ENCODE measurements at places on chromosomes 5 and 9. TPM values are rescaled to one million over a fixed set of nuclear protein-coding genes. Genes with fewer than 3 reads are reported as not detected.

Gene FOXD4
- total RNA-seq, result 0.47 TPM

Gene F2RL1
- 2.8 TPM for total RNA-seq

Gene UGT3A2
- 0.16 TPM for total RNA-seq

Gene TLN1
- total RNA-seq, result 17.8 TPM

Gene LTC4S
- 1.7 TPM for total RNA-seq

Gene BTNL3
- not detected for total RNA-seq

Gene IL3
- total RNA-seq, result not detected

Gene NIPBL
- total RNA-seq, result 74.9 TPM

Gene FCN2
- not detected for total RNA-seq

DNA sequence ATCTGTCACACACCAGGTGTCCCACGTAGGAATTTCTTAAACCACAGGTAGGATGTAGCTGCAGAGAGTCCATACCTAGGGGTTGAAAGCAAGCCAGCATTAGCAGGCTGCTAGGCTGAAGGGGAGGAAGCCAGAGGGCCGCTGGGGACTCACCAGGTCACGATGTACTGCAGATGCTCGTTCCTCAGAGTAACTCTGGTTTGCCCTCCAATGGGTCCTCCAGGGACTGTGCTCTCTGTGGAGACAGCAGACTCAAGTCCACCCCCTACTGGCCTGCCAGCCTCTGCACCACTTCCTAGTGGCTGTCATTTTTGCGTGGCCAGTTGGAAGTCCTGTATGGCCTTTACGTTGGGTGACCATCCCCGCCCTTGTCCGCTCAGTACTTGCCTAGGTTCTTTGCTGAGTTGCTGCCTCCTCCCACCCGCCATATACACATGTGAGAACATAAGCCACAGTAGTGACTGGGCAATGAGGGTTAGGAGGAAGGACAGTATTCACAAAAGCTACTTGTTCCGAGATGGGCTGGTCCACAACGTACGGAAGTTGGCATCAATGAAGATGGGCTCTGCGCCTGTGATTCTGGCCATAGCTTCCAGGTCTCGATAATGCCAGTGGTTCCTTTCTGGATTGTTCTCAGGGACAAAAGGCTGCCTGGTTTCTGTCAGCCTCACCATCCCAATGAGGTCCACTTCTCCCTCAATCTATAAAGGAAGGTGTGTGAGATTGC, 4.1 kb downstream of the RPL7A start:
- DNase-seq, result no peak

- no peak for DNase-seq
Observed at GRCh38 chr5:142925795-142926194, 155.6 kb downstream of the ARHGAP26 start.

DNA sequence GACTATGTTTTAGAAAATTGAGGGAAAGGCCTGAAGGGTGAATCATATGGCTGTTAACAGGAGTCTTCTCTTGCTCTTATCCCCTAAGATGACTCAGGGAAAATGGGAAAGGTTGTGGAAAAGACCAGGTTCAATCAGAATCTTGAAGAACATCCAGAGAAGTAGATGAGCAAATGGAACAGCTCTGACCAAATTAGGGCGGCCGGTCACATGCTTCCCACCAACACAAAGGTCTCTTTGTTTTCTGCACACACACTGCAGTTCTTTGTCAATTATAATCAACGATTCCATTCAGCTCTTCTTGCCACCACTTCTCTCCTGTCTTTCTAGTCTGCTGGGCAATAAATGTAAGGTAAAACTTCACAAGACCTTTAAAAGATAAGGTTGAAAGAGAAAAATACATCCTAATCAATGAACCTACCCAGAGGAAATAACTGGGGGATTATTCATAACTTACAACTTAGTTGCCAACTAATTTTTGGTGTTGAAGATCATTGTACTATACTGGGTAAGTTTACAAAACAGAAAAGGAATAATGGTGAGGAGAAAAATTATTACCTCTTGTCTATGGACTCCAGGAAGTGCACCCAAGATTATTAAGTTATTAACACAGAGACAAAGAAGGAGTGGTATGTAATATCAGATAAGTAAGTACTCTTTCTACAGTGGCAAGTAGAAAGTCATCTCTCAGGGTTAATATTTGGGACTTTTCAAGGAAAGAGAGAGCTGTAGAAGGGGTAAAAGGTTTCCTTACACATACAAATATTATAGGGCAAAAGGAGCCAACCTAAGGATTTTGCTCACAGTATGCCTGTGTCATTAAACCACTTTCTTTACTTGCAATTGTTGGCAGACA, 441.9 kb upstream of the PIK3R1 start:
- peak; percentile 48 for DNase-seq

GRCh38 chr9:120677965-120678364, 36.3 kb downstream of the MEGF9 start:
- DNase-seq, result no peak

GRCh38 chr5:158234323-158235158, 375.6 kb upstream of the CLINT1 start:
- no peak for DNase-seq

DNA sequence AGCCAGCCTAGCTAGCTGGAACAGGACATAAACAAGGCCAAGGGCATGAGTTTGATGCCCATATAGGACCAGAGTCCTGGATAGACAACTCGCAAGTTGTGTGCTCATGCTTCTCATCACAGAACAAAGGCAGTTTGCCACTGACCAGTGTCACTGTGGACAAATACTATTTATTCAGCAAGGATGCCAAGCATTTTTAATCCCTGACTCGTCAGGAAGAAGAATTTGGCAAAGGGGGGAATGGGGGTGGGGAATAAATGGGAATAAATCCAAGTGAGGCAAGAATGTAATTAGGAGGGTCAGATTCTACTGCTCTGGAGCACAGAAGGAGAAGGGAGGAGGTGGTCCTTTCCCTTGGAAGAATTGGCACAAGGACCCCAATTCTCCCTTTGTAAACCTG, 46.8 kb upstream of the ANKRD55 start:
- no peak for DNase-seq

GRCh38 chr9:16461137-16461840, 409.2 kb downstream of the BNC2 start:
- DNase-seq, result no peak

DNA sequence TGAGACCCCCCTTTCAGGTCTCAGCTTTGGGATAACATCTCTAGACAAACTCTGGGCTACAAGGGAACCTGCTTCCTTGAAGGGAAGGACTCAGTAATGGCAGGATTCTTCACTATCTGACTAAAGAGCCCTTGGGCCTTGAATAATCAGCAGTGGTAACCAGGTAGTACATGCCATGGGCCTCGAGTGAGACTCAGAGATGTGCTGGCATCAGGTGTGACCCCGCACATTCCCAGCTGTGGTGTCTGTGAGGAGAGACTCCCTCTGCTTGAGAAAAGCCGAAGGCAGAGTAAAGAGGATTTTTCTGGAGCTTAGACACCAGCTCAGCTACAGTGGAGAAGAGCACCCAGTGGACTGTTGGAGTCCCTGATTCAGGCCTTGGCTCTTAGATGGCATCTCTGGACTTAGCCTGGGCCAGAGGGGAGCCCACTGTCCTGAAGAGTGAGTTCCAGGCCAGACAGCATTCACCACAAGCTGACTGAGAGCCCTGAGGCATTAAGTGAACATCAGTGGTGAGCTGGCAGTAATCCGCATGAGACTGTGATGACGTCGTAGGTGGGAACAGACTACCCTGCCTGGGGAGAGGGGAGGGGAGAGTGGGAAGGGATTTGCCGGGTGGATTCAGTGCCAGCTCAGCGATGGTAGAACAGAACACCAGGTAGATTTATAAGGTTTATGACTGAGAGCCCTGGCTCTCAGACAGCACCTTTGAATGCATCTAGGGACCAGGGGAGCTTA, 5.3 kb upstream of the ZNF782 start:
- no peak for DNase-seq

GRCh38 chr9:92141144-92142129, 26.2 kb upstream of the SPTLC1 start:
- DNase-seq, result no peak

GRCh38 chr5:67610186-67610912, 413.8 kb upstream of the CD180 start:
- no peak for DNase-seq

- no peak for DNase-seq
Observed at GRCh38 chr5:36724467-36725332, 118.3 kb downstream of the SLC1A3 start.

DNA sequence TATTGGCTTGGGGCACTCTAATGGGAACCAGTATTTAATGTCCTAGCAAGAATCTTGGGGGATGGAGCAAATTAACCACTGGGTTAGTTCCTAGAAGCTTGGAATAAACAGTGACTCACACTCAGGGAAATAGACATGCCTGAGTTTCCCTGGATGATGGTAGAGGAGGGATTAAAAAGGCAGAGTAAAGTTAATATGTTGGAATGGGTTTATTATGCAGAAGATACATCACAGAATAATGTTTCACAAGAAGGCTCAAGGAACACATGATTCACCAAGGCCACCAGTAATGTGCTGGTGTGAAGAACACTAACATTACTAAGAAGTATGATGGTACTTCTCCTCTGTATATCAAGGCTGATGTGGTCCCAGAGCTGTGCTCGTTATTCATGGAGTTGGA, 752.9 kb upstream of the SEMA6A start:
- DNase-seq, result no peak

- no peak for DNase-seq
Observed at GRCh38 chr9:278651-279050, 64.0 kb downstream of the DOCK8 start.

- no peak for DNase-seq
Observed at GRCh38 chr9:137379761-137380161, 43.2 kb downstream of the EXD3 start.

DNA sequence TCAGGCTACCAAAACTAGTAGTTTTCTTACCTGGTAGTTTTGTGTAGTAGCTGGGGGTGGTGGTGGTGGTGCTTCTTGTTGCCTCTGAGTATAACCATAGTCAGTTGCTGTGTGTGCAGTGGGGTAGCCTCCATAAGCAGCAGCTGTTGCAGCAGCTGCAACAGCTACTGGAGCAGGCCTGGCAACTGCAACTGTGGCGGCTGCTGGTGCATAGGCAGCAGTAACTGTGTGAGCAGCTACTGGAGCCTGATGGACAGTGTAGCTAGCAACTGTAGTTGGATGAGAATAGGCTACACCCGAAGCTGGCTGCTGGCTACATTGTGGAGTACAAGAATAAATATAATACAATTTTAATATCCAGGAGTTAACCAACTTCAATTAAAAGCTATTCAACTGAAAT, 24.7 kb downstream of the ZFR start:
- no peak for DNase-seq

DNA sequence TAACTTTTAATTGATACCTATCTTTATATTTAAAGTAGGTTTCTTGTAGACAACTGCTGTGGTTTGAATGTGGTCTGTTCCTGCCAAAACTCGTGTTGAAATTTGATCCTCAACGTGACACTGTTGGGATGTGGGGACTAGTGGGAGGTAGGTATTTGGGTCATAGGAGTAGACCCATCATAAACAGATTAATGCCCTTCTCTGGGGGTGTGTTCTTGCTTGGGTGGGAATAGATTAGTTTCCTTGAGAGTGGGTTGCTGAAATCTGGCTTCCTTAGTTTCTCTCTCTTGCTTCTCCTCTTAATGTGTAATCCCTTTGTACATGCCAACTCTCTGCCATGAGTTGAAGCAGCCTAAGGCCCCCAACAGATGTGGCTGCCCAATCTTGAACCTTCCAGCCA, 34.6 kb upstream of the IPPK start:
- DNase-seq, result no peak

- DNase-seq, result no peak
Observed at GRCh38 chr9:133839822-133840329, 101.7 kb upstream of the SARDH start.

Data from occipital lobe (tissue), 3 donors.